Activated naive CD8-positive, alpha-beta T cell treated with anti-CD3 and anti-CD28 coated beads for 36 hours (primary cell): ENCODE measurements at places on chromosomes 6 and 20.

DNA sequence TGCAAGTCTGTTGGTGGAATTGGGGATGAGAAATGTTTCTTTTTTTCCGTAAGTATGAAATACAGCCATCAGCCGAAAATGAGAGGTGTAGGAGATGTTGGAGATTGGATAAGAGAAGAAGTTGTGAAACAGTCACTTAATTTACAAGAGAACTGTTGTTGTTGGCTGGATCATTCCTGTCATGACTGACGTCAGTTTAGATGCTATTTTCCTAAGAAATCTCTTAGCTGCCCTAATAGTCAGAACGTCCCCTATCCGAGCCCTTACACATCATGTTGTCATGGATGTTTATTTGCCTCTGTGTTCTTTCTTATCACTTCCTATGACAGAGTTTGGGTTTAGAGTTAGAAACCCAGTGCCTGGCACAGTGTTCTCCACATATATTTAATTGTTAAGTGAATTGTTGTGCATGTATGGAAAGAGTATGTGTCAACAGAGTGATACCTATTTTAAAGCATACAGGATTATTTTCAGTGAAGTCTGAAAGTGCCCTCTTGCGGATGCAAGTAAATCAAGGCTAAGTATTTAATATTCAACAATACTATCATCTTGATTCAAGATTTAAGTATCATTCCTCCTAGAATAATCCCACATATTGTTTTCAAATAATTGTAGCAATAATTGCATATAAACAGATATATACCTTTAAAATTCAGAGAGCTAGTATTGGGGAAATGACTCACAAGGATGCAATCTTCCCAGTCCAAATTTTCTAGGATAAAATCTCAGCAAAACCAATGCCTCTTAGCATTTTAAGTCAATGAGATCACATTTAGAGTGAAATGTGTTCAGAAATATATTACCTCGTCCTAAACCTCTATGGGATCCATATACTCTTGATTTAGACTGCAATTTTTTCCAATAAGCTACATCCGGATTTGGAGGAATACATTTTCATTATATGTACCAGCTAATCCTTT lies 309.9 kb upstream of the NOX3 start:
- DNase-seq: no peak

GRCh38 chr20:39800111-39800510 lies 838.0 kb downstream of the DHX35 start:
- no peak for DNase-seq

DNA sequence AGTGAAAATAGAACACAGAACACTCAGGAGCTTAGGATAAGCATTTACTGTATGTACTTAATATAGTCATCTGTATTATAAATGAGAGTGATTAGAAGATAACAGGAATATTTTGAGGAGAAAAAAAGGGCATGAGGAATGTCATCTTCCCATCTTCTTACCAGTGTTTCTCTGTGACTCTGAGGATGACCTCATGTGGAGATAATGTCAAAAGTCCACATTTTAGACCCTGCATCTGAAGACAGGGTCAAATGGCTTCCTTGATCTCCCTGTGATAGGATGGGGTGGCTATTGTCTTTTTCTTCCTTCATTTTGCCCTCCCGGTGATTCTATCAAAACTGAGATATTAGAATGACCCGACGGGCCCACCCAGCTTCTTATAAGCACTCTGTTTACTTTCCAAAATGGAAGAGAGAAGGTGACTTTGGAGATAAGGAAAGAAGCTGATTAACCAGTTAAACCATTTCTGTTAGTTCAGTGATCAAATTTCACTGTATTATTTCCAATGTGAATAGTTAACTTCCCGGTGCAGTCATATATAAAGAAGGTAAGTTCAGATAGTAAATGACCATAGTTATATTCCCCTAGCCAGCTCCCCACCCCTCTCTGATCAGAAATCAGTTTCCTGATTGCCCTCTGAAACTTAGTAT lies 115.7 kb upstream of the SALL4 start:
- no peak for DNase-seq

- no peak for DNase-seq
Observed at GRCh38 chr6:100426241-100426640, 38.5 kb downstream of the SIM1 start.

DNA sequence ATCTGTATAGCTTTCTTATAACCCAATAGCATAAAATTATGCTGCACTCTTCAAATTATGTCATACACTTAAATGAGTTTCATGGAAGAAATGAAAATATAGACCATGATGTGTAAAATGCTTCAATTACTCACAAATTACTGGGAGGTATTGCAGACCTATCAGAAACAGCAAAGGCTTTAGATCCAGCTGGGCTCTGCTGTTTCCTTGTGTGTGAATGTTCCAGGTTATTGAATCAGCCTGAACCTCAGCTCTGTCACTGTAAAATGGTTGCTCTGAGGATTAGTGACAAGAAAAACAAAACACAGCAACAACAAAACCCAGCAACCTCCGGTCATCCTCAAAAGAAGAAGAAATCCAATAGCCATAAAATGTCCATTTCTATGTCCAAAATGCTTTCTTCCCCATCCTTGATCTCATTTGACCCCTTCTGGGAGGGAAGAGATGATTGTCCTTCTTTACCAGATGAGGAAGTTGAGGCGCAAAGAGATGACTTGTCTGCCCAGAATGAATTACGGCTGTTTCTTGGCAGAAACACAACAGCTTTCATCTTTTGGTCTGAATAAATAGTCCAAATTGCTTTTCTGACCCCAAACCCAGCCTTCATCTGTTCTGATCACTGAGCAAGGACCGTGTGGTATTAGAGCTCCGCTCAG lies 42.2 kb upstream of the TGM6 start:
- DNase-seq: no peak

DNA sequence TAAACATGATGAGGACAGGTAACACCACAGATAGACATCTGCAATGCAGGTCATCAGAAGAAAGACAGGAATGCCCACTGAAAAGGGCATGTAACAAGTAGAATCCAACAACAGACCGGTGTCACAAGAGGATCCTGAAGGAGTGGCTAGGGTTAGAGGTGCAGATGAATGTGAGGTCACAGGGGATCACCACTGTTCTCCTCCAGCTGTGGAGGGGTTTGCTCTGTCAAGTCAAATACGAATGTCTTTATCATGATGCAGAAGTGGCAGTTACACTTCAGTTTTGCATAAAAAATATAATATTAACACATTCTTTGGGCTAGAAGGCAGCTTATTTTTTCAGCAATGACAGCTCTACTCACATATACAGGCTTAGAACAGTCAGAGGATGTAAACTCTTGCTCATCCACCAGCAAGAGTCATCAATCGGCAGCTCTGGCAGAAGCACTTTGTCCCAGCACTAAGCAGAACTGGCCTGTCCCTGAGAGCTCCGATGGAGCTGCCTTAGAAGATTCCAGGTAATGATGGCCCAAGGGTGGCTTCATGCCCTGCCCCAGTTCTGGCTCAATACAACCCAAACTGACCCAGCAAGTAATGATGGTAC lies 130.4 kb upstream of the TRAF3IP2 start:
- no peak for DNase-seq

DNA sequence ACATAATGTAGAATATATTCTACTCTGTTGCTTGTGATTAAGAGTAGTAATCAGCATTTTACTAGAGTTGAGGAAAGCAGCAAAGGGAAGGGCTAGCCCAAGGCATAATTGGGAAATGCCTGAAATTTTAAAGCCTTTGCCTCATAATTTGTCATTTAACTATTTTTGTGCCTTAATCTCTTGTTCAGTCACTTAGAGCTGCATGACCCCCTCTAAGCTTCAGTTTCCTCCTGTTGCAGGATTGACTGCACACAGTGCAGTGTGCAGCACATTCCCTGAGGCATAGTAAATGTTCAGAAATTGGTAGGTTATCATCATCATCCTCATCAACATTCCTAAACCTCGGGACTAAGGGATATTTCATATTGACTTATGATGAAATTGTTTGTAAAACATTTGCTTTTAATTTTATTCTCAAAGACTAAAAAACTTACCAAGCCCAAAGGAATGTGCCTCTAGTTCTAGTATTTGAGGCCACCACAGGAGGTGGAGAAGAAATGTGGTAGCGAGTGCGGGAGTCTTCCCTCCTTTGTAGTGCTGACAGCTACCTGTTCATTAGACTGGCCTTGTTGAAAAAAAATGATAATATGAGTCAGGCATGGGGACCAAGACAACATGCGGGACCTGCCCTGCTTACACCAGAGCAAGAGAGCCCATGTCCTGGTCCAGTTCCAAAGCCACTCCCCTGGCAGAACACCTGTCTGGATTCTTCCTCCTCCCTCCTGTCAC lies 14.8 kb upstream of the TENT5A start:
- DNase-seq: no peak

DNA sequence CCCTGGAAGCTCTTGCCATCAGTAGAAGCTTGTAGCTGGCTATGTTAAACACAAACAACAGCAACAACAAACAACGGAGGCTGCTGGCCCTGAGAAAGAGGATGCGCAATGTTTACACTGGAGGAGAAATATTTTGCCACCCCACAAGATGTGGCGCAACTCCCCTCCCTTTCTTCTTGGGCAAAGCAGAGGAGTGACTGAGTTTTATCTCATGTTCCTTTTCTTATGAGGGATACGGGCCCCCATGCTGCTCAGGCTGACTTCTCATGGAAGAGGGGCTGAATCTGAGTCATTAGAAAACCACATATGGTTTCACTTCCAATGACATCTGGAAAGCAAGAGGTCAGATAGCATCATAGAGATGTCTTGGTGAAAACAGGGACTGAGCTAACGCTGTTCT lies 75.9 kb upstream of the HDDC2 start:
- no peak for DNase-seq

- no peak for DNase-seq
Observed at GRCh38 chr6:5999688-6000608, 6.8 kb downstream of the NRN1 start.

- no peak for DNase-seq
Observed at GRCh38 chr20:57420571-57421252, 29.5 kb downstream of the RBM38 start.

GRCh38 chr20:46205349-46205748 lies 87.2 kb downstream of the CD40 start:
- DNase-seq: no peak

DNA sequence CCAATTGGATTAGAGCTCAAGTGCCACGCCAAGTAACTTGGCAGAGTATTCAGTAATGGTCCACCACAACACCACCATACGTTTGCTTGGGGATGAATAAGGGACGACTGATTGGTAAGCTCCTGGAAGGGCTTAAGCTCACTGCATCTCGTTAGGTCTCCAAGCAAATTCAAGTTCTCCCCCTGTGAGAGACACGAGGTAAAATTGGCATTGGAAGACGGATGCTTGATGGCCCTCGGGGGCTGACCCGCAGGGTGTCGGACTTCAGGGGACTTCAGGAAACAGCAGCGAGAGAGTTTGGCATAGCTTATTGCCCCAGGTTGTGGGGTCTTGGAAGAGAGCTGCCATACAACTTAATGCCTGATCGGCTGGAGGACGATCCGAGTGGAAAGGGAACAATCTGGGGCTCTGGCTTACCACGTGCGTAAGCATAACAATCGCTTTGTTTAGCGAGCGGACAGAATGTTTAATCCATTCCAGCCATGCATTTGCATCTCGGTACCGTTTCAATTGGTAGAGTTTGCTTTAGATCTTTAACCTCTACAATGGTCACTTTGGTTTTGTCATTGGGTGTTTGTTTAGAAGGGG lies 4.8 kb upstream of the ZNFX1 start:
- no peak for DNase-seq

GRCh38 chr6:85594197-85594930 lies 706 bp upstream of the SNX14 start:
- DNase-seq: peak; percentile 65

DNA sequence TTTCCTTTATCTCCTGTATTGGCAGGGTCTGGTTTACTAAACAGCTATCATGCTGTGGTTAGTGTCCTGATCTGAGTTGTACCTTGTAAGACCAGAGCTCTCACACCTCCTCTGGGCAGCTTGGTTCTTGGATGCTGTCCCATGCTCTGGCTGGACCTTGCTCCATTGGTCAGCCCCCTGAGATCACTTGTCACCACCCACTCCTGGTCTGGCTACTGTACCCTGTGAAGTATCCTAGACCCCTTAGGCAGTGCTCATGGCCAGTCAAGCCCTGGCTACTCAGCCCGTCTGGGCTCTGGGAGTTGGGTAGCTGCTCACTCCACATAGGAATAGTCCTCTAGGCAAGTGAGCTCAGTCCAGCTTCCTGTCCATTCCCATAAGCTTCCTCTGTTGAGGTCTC lies 31.1 kb downstream of the ADGRF4 start:
- DNase-seq: no peak

DNA sequence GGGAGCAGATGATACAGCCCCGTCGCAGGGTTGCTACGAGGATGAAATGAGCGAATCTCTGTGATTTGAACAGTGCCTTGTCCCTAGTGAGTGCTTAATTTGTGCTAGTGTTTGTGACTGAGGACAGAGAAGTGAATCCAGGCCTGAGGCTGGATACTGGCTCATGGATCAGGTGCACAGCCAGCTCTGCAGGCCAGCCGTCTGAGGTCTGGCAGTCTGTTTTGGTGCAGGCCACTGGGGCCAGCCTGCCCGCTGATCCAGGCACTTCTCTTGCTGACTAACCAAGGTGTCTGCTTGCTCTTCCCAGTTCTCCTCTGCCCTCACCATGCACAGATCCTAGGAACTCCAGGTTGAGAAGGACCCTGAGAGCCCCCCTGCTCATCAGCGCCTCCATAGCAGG lies 181.0 kb downstream of the LRFN2 start:
- no peak for DNase-seq

DNA sequence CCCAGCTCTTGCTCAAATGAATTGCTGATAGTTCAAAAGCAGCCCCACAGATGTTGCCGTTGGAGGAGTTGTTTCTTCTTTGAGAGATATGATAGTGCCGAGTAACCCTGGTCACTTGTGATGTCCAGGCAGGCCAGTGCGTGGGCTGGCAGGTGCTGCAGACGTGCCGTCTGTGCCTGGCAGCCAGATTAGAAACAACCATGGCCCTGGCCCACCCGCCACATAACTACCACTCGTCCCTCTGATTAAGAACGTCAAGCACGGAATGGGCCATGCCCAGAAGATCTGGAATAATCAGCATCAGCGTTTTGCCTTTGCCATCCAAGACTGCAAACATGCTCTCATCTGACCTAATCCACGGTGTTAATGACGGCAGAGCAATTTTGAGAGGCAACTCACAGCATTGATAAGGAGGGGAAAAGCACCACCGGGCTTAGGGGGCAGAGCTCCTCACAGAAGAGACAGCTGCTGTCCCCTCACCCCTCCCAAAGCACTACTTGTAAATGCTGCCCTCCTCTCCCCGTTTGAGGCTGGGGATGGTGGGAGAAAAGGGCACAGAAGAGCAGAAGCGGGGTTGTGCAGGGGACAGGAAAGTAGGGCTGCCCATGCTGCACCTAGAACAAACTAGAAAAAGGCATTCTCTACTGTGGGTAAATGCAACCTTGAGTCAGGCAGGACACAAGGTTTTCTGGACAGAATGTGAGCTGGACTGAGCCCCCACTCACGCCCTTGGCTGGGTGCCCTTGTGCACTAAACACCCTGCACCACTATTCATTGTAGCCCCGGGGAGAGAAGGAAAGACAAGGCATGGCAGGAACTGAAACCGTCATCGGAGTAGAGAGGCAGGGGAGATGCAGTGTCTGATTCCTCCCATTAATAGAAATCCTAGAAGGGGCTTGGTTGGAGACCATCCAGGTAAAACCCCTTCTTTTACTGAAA lies 5.3 kb upstream of the CPNE5 start:
- no peak for DNase-seq

- peak; percentile 36 for DNase-seq
Observed at GRCh38 chr6:2733324-2733723, 17.4 kb downstream of the MYLK4 start.
